ENCODE measurements at places on chromosomes 16 and 17.

- DNase-seq = no peak
Observed at GRCh38 chr17:48003417-48004151, 32.7 kb downstream of the CDK5RAP3 start.

GRCh38 chr17:44801880-44802279 lies 28.2 kb downstream of the GJC1 start:
- DNase-seq = no peak

DNA sequence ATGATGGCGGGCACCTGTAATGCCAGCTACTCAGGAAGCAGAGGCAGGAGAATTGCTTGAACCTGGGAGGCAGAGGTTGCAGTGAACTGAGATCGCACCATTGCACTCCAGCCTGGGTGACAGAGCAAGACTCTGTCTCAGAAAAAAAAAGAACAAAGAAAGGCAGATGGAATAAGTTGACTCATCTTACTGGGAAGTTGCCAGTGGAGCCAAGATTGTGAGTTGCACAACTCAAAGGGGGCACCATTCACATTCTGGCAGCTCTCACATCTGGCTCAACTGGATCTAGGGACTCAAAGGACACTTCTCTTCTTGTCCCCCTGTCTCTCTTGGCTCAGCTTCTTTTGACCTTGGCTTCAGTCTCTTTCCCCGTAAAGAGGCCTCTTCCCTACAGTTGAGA lies 53.7 kb upstream of the ETV4 start:
- DNase-seq = no peak

DNA sequence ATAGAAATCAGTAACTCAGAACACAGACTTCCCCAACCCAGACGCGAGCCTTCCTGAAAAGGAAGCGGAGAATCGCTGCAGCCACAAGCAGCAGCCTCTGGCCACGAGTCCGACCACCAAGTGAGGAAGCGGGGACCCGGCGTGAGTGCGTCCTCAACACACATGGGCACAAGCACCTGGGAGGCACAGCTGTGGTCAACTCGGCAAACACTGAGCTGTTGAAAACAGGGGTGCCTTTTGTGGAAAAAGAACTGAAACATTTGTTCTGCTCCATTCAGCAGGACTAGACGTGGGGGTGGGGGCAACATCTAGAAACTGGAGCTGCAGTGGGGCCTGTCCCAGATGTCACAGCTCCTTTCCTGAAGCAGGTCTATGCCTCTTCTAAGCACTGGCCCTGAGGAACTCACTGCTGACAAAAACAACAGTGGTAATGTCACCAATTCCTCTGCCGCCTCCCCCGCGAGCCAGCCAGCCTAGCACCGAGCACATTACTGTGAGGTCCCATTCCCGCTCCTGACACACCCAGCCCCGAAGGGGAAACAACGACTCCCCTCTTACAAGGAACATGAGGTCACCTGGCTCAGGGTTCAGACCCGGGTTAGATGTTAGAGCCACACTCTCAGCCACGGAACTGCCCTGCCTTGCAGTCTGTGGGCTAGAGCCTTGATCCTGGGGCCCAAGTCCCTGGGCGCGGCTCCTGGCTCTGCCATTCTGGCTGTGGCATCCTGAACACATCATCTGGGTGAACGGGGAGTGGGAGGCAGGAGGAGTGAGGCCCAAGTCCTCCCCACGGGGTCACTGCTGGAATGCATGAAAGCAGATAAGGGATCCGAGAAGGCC lies 29.0 kb downstream of the KDM8 start:
- DNase-seq = no peak

DNA sequence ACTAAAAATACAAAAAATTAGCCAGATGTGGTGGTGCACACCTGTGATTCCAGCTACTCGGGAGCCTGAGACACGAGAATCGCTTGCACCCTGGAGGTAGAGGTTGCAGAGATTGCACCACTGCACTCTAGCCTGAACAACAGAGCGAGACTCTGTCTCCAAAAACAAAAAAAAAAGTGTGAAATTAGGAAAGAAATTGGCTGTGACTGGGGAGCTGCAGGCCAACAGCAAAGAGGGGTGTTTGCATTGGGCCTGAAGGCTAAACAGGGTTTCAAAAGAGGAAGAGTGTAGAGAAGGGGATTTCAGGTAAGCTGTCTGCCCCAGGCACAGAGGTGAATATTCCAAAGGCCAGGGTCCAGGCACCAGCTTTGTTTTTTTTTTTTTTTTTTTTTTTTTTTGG lies 9.4 kb downstream of the BMERB1 start:
- DNase-seq = no peak

DNA sequence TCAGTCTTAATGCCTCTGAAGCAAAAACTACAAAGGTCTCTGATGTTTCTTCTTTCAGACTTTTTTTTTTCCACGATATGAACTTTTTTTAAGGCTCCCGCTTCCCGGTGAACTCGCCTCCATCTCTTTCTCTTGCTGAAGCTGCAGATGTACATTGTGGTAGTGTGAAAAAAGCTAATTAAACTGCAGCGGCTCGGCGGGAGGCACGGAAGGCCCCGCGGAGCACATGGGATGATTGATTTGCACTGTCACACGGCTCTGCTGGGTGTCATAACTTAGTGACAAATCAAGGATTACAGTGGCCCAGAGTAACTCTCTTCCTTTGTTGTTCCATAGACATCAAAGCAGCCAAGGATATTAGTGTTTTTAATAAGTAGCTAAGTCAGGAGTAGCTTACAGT lies 196.3 kb downstream of the AXIN2 start:
- no peak for DNase-seq

DNA sequence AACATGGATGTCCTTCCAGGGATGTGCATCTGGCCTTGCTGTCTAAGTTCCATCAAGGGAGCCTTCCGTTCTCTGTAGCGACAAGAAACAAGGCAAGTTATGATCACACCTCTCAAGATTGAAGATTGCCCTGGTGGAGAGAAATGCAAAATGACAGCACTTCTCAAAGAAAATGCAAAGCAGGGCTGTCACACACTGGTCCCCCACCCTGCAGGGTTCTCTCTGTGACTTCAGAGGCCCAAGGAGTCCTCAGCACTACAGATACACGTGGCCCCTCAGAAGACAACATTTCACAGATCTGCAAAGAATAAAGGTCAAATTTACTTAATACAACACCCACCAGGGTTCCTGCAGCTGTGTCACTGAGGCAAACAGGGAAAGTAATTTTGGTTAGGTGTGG lies 60.7 kb upstream of the TEX2 start:
- DNase-seq = no peak

- DNase-seq = no peak
Observed at GRCh38 chr16:68992521-68992920, 112.9 kb upstream of the HAS3 start.

DNA sequence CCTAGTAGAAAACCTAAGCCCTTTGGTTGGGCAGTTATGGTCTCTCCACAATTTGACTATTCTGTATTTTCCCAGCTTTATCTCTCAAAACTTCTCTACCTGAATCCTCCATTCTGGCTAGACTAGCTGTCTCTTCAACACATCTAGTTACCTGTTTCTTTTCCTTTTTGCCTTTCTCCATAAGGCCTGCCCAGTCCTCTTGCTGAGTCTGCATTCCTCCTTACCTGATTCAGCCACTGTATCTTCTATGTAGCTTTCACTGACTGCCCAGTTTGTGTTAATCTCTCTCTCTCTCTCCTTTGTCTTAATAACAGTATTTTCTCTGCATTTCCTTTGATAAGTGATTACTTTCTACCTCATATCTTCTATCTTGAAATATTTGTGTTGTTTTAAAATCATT lies 2.1 kb upstream of the EVI2A start:
- DNase-seq = no peak

GRCh38 chr17:42830971-42831370 lies 2.2 kb upstream of the PSME3 start:
- DNase-seq = no peak

DNA sequence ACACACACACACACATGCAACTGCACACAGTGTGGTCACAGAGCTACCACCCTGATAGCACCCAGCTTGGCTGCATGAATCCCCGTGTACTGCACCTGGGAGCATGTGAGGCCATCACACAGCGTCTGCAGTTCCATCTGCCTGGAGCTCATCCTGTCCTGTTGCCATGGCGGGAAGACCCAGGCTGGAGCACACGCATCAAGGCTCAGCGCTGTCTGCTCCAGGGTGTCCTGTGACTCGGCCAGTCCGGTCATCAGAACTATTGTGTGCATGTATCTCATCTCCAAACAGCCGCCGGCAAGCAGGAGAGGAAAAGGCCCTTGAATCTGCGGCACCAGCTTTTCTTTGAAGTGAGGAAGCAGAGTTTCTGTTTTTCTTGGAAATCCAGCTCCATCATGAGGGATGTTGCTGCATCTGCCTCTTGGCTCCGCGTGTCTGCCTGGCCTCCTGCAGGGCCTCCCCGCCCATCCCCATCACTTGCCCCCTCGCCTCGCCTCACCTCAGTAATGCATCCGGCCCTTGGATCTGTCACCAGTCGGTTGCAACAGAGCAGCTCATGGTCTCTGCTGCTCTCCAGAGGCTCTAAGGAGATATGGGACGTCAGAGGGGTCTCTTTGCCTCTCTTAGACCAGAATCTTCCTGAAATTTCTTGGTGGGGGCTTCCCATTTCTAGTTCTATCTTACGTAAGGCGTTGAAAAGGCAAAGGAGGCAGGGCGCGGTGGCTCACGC lies 23.7 kb downstream of the CACNG4 start:
- no peak for DNase-seq

- DNase-seq = no peak
Observed at GRCh38 chr16:17333229-17333628, 137.5 kb downstream of the XYLT1 start.

- DNase-seq = no peak
Observed at GRCh38 chr17:36861531-36861930, 75.7 kb upstream of the LHX1 start.

GRCh38 chr16:26909623-26910022 lies 157.1 kb upstream of the C16orf82 start:
- DNase-seq = no peak

- DNase-seq = no peak
Observed at GRCh38 chr16:65409510-65409909, 287.6 kb upstream of the CDH11 start.

DNA sequence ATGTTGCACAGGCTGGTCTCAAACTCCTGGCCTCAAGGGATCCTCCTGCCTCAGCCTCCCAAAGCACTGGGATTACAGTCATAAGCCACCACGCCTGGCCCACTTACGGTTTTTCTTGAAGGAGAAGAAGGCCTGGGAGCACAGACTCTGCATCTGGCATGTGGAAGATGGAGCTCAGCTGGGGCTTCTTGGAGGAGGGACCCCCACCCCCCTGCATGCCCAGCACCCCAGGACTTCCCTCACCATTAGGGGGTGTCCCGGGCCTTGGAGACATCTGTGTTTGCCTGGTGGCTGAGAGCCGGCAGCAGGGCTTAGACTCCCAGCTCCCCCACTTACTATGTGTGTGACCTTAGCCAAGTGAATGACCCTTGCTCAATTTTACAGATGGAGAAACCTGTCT lies 204.7 kb downstream of the ZNF423 start:
- no peak for DNase-seq
